ENCODE measurements at places on chromosomes 5 and 9.

DNA sequence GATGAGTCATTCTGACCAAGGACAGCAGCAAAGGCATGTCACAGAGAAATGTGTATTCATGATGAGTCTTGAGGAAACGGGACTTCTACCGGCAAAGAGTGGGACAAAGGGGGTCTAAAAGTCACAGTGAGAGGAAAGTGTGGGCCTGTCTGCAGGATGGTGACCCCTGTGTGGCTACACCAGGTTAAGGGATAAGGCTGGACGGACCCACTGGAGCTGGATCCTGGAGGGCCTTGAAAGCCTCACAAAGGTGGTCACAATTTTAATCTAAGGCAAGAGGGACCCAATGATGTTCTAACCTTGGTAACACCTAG lies 176.5 kb downstream of the CDK5RAP2 start:
- no peak for DNase-seq

- DNase-seq = no peak
These were observed 493.7 kb downstream of the ENC1 start for GRCh38 chr5:74146796-74147195.

DNA sequence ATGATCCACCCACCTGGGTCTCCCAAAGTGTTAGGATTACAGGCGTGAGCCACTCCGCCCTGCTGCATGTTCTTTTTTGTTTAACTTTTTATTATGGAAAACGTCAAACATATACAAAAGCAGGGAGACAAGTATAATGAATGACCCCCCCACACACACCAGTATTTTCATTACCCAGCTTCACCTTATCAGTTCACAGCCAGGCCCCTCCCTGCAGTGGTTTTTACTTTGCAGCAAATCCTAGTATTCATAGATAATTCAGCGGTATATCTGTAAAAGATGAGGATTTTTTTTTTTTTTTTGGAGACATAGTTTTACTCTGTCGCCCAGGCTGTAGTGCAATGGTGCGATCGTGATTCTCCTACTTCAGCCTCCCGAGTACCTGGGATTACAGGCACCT lies 2.3 kb downstream of the POMT1 start:
- DNase-seq = no peak

DNA sequence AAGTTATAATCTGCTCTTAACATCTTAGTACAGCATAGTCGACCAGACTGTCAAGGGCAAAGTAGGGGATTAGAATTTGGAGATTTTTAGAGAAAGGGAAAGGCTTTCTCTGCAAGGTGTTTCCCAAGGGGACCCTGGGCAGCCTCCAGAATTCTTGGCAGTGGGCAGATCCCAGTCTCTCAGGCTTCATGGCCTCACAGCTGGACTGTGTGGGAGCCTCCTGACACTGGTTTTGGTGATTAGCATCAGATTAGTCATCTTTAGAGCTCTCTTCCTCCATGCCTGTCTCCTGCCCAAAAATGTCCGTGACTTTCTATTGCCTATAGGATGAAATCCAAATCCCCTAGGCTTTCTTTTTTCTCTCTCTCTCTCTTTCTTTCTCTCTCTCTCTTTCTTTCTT lies 370.7 kb downstream of the ZSWIM6 start:
- no peak for DNase-seq

GRCh38 chr5:57493034-57493433 lies 10.4 kb upstream of the ACTBL2 start:
- no peak for DNase-seq

DNA sequence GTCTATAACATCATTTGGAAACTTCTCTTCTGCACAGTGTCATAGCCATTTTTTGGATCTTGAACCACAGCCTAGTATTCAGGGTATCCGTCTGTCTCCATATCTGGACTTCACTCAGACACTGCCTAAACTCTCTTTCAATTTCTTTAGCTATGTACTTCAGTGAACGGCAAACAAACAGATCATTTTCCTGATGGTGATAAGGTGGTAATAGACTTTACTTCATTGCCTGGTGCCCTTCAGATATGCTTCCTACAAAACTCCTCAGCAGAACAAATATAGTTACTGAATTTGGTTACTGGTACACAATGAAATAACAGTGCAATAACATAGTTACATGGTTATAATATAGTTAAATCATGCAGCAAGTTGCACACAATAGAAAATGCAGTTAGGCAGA lies 348.2 kb downstream of the ZSWIM6 start:
- DNase-seq = no peak

GRCh38 chr5:15321776-15322175 lies 178.2 kb upstream of the FBXL7 start:
- DNase-seq = no peak

DNA sequence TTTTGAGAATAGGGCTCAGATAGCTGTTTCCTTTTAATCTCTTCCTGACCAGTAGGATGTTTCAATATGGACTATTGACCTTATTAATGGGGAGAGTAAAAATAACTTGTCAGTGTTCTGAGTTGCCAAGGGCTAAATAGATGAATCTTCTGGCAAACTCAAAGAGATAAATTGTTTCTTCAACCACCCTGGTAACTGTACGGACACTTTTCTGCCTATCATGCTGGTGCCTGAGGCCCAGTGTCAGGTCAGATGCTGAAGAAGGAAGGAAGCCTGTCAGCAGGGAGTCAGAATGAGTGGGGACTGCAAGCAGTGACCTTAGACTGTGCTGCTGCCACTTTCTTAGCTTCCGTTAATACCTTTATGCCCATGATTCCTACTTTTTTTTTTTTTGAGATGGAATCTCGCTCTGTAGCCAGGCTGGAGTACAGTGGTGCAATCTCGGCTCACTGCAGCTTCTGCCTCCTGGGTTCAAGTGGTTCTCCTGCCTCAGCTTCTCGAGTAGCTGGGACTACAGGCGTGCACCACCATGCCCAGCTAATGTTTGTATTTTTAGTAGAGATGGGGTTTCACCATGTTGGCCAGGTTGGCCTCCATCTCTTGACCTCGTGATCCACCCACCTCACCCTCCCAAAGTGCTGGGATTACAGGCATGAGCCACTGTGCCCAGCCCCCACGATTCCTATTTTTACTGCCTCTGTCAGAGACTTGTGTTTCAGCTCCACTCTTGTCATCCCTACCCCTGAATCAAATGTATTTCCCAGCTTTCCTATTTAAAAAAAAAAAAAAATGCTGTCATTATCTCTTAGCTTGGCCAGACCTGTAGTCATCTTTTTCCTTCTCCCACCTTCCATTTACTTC lies 33.7 kb downstream of the TGFBR1 start:
- no peak for DNase-seq

DNA sequence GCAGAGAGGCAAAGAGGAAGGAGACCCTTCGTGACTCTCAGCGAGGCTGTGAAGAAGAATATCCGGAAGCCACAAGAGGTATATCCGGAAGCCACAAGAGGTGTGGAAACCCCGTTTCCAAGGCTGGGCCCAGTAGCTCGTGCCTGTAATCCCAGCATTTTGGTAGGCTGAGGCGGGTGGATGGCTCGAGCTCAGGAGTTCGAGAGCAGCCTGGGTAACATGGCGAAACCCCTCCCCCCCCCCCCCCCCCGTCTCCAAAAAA lies 612 bp upstream of the BBLN start:
- DNase-seq = no peak

DNA sequence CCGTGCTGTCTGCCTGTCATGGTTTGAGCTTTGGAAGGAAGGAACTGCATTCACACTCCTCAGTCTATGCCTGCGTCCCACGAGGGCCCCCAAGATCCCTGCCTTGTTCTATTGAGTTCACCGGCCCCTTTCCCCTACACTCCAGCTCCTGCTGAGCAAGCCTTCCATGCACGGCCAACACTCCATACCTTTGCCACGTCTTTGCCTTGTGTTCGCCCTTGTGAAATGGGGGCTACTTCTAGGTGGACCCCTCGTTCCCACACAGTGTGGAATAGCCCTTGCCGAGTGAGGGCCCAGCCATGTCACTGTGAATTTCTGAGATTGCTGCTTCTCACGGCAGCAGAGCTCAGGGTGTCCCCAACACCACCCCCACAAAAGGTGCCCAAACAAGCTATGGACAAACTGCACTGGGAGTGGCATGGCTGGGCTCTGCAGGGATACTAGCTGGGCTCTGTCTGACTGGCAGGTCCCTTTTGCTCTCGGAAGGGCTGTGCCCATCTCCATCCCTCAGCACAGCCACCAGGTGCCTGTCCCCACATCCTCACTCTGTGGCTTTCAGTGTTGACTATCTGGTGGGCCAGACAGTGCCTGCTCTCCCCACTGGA lies 67.9 kb upstream of the ADAMTS2 start:
- no peak for DNase-seq

DNA sequence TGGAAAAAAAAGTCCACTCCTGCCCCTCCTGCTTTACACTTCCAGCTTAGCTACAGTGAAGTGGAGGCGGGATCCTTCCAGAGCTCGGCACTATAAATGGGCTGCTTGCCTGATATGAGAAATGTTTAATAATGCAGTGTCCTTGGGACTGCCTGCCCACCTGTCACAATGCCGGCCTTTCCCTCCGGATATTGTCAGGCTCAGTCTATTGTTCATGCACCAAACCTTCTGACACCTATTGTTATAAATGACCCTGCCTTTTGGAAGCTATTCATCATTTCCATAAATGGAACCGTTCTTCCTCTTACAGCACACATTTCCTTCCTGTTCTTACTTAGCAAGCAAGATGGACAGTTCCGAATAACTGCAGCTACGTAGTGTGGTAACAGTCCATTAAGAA lies 146.3 kb downstream of the DMAC1 start:
- DNase-seq = no peak

DNA sequence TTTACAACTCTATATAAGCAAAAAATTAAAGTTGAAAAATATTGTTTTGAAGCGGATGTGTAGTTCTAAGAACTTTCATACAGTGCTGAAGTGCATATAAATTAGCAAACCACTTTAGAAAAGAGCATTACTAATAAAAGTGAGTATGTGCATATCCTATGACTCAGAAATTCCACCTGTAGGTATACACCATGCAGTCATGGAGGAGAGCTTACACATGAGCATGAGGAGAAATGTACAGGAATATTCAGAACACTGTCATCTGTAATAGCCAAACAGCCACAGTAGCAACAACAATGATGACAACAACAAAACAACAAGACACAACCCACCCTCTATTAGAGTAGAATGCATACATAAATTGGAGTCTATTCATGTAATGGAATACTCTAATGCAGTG lies 138.2 kb upstream of the ARRDC3 start:
- no peak for DNase-seq

- DNase-seq = no peak
These were observed 23.6 kb upstream of the CYSTM1 start for GRCh38 chr5:140151144-140152021.

DNA sequence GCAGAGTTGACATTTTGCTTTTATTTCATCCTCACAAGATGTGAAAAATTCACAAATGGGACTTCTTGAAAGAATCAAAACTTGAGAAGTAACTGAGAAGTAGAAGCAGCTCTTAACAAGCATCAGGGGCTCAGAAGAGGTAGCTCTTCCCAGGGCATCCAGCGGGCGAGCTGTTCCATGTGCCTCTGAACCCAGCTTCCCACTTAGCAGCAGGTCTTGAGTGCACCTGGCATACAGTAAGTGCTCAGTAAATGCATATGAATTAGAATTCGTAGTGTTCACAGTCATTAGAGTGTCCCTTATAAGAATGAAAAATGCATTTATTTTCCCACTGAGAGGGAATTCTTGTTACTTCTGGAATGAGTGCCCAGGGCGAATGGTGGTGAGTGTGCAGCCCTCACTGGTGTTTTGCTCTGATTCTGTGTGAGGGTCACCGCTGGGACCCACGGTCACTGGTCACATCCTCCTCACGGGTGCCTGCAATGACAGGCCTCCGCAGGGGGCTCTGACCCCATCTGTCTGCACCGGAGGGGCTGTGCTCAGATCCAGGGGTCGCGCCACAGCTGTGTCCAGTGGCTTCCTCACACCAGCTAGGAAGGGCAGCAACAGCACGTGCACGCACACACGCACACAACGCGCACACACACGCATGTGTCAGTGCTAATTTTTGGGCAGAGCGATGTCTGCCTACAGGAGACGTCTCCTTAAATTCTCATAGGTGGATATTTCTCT lies 26.9 kb downstream of the EXOC3 start:
- DNase-seq = no peak

DNA sequence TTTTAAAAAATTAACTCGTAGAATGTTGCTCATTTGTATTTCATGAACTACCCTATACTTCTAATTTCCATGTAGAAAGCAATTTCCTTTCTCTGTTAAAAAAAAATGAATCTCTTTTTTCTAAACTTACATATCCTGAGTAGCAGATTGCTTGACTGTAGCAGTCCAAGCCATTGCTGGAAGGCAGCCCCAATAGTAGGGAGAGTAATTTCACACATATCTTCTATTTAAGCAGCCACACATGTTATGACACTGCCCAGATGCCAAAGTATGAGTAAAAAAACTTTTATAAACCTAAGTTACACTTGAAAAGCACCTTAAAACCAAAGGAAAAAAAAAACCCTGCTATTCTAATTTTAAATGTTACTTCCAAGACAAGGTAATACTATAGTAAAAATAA lies 69.6 kb downstream of the FBXL17 start:
- DNase-seq = no peak

DNA sequence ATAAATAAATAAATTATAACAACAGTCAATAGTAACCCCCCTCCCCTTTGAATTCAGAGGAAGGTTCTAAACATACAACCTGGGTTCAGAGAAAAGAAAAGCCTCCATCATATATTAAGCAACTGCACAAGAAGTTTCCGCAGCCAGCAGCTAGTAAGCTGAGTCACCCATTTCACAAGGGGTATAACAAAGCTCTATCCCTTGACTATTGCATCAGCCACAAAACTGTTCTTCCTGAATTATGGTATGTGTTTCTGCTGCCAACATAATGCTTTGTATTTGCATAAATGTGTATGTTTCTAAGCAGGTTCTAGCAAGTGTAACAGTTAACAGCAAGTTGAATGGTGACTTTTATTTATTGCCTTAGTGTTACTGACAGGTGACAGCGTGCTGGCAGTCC lies 6.8 kb upstream of the CEP120 start:
- DNase-seq = no peak

DNA sequence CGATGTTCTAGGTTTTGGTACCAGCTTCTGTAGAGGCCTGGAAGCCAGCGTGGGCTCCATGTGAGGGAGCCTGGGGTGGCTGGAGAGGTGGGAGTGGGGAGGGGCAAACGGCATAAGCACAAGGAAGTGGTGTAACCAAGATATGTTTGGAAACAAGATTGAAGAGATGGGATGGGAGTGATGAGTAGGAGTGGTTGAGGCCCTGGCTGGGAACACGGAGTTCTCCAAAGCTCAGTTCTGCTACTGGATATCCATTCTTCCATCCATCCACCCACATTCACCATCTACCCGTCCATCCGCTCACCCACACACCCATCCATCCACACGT lies 12.2 kb downstream of the TSPAN17 start:
- no peak for DNase-seq

GRCh38 chr5:152270096-152270495 lies 135.0 kb downstream of the NMUR2 start:
- no peak for DNase-seq

GRCh38 chr9:108836781-108837180 lies 19.0 kb downstream of the ACTL7B start:
- DNase-seq = no peak

DNA sequence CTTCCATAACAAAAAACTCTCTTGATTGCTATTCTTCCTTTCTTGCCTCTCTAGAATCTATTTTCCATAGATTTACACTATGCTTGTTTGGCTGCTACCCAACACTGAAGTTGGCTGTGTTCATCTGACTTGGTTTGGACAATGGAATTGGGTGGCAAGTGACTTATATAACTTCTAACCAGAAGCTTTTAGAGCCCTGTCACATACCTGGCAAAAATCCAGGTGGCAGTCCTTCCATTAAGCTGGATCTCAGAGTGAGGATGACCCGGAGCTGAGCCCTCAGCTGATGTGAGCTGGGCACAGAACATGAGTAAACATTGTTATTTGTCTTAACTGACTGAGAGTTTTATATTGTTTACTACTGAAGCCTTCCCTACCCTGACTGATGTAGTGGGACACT lies 225.7 kb downstream of the TLR4 start:
- no peak for DNase-seq

Measured in cortex of kidney (tissue), 1 donor.